ENCODE measurements at places on chromosomes 3 and 15. TPM values are rescaled to one million over a fixed set of nuclear protein-coding genes. Genes with fewer than 3 reads are reported as not detected.

DNA sequence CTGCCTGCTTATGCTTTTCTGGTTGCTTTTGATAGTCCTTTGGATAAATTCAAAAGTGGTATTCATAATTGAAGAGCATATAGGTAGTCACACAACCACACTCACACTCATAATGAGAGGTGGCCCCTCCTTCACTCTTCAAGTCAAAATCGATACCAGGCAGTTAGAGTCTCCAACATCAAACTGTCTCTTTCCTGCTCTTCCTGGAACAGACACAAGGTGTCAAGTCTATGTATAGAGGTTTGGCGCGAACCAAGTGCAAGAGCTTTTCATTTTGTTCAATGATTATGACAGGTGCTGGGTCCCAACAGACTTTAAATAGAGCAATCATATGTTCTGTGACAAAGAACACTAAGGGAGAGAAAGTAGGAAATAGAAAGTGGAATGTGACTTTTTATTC lies 29.9 kb upstream of the RGMA start:
- DNase-seq, result no peak

DNA sequence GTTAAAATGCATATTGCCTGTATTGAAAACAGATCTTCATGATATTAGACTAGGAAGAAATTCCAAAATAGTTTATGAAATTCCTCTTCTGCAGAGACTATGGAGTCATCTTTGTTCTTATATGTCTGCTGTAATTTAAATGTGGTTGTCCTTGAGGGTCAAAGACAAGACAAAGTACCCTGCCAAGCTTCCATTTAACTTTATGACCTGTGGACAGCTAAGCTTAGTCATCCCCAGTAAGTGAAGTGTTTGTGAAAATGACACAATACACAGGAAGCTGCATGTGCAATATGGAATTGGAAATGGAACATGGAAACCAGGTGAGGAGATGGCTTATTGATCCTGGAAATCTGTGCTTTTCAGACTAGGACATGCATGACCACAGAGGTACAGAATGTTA lies 68.5 kb upstream of the GBE1 start:
- DNase-seq, result no peak

The SERINC4 gene
- not detected for total RNA-seq

GRCh38 chr3:126364731-126365301 lies 7.6 kb upstream of the KLF15 start:
- no peak for DNase-seq

The PAQR5 gene
- 2.7 TPM for total RNA-seq

GRCh38 chr3:117217760-117218316 lies 508.3 kb downstream of the TUSC7 start:
- DNase-seq, result no peak

The U2SURP gene
- 29.4 TPM for total RNA-seq

Measured in IMR-90 (cell line).